ENCODE measurements at places on chromosomes 6 and 20.

DNA sequence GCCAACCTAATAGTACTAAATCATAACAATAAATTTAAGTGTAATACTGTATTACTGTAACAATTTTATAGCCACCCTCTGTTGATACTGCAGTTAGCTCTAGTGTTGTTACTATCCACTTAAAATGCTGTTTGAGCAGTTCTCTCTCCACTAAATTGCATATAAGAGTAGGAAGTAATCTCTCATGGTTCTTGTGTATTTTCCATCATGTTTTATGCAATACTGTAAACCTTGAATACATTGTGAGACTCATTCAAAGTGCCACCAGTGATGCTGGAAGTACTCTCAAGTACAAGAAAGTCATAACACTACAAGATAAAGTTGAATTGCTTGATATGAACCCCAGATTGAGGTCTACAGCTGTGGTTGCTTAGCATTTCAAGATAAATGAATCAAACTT is 65.5 kb downstream of the WASF1 start:
- DNase-seq, result no peak

- DNase-seq, result no peak
Observed at GRCh38 chr6:52647199-52647598, 23.7 kb upstream of the TMEM14A start.

GRCh38 chr6:42889815-42890214 is 10.4 kb downstream of the RPL7L1 start:
- DNase-seq, result no peak

- peak; percentile 47 for DNase-seq
Observed at GRCh38 chr6:68649669-68650068, 14.6 kb downstream of the ADGRB3 start.

DNA sequence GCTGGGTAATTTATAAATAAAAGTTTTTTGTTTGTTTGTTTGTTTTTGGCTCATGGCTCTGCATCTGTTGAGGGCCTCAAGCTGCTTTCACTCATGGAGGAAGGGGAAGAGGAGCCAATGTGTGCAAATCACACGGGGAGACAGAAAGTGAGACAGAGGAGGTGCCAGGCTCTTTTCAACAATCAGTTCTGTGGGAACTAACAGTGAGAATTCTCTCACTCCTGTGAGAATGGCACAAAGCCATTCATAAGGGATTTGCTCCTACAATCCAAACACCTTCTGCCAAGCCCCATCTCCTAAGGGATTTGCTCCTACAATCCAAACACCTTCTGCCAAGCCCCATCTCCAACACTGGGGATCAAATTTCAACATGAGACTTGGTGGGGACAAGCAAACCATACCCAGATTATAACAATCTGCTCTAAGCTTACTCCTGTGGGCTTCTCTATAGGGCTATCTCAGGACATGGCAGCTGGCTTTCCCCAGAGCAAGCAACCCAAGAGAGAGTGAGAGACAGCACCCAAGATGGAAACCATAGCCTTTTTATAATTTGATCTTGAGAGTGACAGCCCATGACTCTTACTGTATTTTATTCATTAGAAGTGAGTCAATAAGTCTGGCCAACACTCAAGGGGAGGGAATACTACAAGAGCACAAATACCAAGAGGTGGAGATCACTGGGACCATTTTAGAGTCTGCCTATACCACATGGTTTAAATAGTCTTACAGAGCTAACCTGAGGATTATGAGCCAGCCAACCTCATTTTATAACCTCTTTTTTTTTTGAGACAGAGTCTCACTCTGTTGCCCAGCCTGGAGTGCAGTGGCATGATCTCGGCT is 22.8 kb upstream of the LRRC1 start:
- no peak for DNase-seq

Data from mesendoderm (in vitro differentiated cells).